ENCODE measurements at places on chromosomes 1 and 21.

DNA sequence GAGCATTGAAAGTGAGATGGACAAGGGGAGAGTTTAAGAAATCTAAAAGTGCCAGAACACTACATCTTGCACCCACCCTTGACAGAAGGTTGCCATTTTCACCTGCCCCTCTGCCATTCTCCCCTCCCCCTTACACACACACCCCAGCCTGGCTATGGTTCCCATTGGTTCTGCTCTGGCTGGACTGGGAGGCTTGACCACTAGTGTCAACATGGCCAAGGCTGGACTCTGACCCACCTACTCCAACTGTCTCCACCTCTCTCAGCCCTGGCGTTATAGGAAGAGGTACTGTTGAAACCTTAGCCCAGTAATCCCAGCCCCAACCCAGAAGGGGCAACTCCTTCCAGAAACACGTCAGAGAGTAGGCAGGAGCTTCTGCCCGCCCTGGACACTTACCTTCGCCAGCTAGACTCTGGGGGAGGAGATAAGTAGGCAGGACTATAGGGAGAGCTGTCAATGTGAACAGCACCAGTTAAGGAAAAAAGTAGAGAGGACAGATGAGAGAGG, 4.5 kb downstream of the CRTC2 start:
- DNase-seq, result no peak

- DNase-seq, result no peak
These were observed 119.6 kb downstream of the TOMM20 start for GRCh38 chr1:235009074-235009473.

- DNase-seq, result no peak
These were observed 35.4 kb upstream of the SCMH1 start for GRCh38 chr1:41277371-41277975.

GRCh38 chr1:201907621-201908020, 18.9 kb downstream of the SHISA4 start:
- no peak for DNase-seq

DNA sequence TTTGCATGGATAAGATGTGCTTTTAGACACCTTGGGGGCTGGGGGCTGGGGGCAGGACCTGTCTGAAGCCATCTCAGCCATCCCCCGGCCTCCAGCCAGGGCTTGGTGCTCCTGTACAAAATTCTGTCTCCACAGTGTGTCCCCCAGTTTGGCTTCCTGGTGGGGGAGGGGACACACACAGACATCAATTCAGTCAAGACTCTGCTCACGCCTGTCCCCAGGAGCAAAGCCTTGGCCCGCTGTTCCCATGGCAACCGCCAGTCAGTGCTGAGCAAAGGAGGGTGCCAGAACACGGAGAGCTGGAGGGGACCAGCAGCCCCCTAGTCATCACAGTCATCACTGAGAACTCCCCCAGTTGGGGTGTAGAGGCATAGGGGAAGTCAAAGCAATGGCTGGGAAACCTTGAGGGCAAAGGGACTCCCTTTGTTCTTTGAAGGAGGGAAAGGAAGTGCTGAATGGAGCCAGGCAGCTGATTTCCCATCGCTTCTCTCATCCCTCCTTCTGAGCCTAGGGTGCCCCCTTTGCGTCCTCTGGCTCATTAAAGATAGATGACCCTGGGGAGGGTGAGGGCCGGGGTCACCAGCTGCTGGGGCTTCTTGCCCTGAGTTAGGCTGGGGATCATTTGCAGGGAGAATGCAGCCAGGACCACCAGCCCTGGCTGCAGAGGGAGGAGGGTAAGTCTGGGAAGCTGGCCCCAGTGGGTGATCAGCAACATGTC, 134.9 kb upstream of the IPO9 start:
- DNase-seq, result peak; percentile 81

- no peak for DNase-seq
These were observed 51.1 kb downstream of the KCNH1 start for GRCh38 chr1:211082824-211083223.

DNA sequence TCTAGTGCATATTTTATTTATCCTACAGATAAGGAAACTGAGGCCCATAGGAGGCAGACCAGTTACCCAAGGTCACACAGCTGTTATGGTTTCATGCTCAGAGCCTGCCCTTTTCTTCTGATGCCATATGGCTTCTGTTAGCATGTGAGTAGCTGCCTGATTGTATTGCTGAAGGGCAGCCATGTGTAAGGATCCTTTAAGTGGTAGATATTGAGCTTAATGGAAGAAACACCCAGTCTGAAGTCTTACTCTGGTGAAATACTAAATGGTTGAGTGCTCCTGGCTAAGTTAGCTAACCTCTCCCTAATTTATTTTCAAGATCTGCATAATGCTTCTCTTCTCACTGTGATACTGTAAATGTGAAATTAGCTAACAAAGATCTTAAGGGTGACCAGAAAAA, 30.9 kb downstream of the ADAMTS5 start:
- DNase-seq, result no peak

DNA sequence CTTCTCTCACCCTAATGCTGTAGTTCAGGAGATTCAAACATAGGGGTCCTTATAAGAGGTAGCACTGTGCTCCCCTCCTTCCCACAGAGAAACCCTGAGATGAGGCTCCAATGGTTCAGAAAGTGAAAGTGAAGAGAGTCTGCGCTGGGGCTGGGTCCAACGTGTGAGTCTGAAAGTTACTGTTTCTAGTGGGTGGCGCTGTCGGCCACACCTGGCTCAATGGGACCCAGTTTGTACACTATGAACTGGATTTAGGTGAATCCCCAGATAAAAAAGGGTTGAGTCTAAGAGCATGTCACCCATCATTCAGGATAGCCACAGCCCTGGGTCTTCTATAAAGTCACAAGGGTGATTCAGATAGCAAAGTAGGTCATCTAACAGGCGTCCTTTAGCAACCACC, 2.8 kb downstream of the SMCP start:
- no peak for DNase-seq

- DNase-seq, result no peak
These were observed 33.1 kb downstream of the ZBTB17 start for GRCh38 chr1:15942661-15943327.

- no peak for DNase-seq
These were observed 46.7 kb upstream of the LAMC2 start for GRCh38 chr1:183139281-183139942.

- DNase-seq, result no peak
These were observed 283.4 kb upstream of the ZRANB2 start for GRCh38 chr1:71364236-71364635.

DNA sequence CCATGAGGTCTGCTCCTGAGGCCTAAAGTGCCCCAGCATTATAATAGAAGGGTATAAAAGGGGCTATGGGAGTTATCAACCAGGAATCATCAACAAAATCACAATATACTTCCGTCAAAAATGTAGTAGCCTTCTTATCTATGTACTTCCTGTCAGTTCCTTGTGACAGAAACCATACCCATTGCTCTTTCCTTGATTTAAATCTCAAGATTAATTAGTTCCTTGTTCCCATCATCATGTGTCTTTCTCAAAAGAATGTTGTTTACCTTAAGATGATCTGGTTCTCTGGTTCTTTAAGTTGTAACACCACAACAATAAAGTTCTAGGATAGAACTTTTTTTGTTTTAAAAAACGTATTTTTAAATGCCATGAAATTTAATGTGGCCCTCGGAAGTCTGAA, 833.3 kb downstream of the LTN1 start:
- no peak for DNase-seq

DNA sequence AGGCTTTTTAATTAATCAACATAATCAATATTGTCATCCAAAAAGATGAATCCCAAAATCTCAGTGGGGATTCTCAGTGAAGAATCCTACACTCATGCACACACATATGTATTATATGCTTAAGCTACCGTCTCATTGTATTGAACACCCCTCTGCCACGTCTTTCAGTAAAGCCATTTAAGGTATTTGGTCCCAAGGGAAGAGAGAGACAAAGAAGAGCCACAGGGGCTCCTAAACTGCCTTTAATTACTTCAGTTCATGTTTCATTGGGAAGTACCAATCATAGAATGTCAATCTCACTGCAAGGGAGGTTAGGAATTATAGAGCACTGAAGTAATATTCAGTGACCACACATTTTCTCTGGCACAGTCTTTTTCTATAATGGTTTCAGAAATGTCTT, 388.6 kb upstream of the NEGR1 start:
- DNase-seq, result no peak

- no peak for DNase-seq
These were observed 54.7 kb upstream of the EPS8L3 start for GRCh38 chr1:109818271-109818987.

DNA sequence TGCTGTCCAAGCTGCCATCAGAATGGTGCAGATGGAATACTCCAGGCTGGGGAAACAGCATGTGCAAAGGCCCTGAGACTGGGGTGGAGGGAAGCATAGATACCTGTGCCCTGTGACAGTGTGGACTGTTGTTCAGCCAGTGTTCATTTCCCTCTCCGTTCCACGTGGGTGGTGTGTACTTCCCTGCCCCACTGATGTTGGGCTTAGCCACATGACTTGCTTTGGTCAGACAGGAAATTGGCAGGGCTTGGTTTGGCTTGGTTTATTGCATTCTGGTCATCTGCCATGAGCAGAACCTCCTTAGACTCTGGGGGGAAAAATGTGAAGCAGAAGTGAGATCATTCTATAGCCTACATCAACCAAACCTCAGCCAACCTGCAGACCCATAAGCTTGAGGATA, 102.4 kb upstream of the IGSF21 start:
- DNase-seq, result no peak

- no peak for DNase-seq
These were observed 322.5 kb downstream of the SIPA1L2 start for GRCh38 chr1:232307296-232308017.

DNA sequence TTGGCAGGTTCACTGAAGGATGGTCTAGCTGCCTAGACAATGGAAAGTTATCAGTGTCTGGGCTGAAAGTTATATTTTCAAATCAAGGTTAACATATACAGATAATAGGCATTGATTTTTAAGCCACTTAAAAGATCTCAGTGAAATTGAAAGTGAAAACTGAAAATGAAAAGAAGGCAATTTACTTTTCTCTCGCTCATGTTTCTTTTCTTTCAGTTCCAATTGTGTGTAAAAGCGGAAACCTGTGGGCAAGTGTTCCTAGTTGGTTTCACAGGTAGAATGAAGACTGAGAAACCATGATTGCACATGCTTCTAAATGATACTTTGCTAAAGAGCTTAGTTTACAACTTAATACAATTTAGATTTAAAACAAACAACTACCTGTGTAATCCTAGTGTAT, 383.7 kb downstream of the ZP4 start:
- DNase-seq, result no peak

Data from ecto neural progenitor cell (in vitro differentiated cells).